ENCODE measurements at places on chromosomes 13 and 19.

DNA sequence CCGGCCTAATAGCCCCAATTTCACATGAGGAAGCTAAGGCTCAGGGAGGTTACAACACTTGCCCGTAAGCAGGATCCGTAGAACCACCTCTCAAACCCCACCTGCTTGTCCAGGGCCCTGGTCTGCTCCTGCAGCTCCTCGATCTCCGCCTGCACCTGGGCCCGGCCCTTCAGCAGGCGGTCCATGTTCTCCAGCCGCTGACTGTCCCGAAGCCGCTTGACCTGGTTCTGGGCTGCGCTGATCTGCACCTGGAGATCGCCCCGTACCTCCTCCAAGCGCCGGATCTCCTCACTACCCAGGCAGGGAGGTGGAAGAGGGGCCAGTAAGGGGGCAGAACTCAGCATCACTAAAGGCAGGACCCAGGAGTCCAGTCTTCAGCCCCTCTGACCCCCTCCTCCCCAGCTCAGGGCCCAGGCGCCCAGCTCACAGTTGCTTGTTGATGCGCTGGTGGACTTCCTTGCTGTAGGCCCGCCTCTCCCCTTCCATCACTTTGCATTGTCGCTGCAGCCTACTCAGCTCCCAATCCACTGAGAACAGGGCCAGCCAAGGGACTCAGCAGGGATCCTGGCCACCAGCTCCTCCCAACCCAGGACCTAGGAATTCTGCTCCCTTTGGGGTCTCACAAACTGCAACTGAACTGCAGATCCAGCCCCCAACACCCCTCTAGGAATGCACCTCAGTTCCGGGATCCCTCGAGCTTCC is 6.9 kb upstream of the EMP3 start:
- DNase-seq: no peak

DNA sequence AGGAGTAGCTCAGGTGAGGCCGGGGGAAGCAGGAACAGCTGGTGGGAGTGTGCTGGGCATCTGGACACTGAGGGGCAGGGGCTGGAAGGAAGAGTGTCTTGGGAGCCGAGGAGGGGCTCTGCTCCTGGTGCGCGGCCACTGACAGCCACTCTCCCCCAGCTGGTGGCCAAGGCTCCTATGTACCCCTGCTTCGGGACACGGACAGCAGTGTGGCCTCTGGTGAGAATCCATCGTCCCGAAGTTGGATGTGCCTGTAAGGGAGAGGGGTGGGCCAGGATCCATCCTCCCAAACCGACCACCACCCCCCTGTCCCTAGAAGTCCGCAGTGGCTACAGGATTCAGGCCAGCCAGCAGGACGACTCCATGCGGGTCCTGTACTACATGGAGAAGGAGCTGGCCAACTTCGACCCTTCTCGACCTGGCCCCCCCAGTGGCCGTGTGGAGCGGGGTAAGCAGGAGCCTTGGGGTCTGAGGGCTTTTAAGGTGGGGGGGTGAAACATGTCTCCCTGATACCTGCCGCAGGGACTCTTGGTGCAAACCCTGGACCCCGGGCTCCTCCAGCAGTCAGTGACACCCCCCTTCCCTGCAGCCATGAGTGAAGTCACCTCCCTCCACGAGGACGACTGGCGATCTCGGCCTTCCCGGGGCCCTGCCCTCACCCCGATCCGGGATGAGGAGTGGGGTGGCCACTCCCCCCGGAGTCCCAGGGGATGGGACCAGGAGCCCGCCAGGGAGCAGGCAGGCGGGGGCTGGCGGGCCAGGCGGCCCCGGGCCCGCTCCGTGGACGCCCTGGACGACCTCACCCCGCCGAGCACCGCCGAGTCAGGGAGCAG is 2.0 kb upstream of the USF2 start:
- DNase-seq: no peak

GRCh38 chr13:113343692-113343968 is 20.3 kb downstream of the GRTP1 start:
- no peak for DNase-seq

DNA sequence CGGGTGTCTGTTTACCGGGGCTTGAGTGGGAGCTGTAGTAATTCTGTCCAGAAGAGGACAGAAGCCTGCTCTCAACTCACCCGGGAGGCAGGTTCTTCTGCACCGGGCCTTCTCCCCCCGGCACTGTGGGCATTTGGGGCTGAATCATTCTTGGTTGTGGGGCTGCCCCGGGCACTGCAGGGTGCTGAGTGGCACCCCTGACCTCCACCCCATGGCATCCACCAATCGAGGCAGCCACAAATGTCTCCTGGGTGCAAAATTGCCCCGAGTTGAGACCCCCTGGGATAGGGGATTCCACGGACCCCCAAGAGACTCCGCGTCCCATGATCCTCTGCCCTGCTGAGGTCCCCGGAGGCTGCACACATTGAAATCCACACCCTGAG is 68.8 kb downstream of the GNG7 start:
- DNase-seq: no peak

DNA sequence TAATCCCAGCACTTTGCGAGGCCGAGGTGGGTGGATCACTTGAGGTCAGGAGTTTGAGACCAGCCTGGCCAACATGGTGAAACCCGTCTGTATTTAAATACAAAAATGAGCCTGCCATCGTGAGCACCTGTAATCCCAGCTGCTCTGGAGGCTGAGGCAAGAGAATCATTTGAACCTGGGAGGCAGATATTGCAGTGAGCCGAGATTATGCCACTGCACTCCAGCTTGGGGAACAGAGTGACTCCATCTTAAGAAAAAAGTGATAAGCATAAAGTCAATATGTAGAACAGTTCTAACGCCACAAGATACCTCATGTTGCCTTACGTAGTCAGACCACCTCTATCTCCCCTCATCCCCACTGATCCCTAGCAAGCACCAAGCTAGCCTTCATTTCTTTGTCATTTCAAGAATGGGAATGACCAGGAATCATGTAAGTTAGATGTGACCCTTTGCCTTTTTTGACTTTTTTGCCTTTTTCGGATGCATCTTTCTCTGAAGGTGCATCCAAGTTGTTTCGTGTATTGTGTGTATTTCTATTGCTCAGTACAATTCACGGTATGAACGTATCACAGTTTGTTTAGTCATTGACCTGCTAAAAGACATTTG is 6.4 kb downstream of the RPL21 start:
- DNase-seq: no peak

DNA sequence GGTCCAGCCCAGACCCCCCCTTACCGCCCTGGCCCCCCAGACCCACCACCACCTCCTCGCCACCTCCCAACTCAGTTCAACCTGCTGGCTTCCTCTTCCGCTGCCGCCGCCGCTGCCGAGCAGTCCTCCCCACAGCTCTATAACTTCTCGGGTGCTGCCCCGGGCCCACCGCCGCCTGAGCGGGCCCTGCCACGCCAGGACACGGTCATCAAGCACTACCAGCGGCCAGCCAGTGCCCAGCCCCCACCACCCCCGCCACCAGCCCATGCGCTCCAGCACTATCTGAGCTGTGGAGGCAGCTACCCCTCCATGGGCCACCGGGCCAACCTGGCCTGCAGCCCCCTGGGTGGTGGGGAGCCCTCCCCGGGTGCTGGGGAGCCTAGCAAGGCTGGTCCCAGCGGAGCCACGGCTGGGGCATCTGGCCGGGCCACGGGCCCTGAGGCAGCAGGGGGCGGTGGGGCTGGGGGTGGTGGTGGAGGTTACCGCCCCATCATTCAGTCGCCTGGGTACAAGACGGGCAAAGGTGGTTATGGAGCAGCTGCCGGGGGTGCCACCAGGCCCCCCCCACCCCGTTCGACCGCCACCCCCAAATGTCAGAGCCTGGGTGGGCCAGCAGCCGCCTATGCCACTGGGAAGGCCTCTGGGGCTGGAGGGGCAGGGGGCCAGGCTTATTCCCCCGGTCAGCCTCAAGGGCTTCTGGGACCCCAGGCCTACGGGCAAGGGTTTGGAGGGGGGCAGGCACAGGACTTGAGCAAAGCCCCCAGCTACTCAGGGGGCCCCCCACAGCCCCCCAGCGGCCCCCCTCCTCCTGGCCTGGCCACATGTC is 4.2 kb downstream of the PRR12 start:
- DNase-seq: no peak

DNA sequence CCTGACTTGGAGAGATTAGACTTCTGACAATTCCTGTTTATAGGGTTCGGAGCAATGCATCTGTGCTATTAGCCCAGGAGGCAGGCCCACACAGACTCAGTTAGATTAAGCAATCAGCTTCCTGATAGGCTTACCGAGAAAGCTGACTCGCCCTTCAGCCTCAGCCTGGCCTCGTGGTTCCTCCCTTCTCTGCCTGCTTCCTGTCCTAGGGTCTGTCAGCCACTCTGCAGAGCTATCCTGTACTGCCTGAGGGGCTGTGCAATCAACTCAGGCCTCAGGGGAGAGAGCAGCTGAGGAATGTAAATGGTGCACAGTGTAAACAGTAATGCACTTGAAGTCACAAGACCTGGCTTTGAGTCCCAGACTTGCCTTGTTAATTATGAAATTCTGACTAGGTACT is 30.7 kb downstream of the HTR2A start:
- DNase-seq: no peak

- no peak for DNase-seq
These were observed 552 bp upstream of the GRWD1 start for GRCh38 chr19:48445256-48445605.

- DNase-seq: no peak
These were observed 150.3 kb downstream of the SLITRK5 start for GRCh38 chr13:87821512-87821911.

DNA sequence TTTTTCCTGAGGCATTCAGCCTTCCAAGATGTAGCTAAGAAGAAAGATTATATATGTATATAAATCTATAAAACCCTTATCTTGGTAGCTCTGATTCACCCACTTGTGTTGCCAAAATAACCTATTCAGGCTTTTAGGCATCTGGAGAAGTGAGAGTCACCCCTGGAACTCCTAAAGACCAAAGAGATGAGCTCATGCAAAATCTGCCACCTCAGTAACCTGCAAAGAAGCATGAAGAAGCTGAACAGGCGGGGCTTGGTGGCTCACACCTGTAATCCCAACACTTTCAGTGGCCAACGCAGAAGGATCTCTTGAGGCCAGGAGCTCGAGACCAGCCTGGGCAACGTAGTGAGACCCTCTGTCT is 393.7 kb downstream of the FOXO1 start:
- DNase-seq: no peak

DNA sequence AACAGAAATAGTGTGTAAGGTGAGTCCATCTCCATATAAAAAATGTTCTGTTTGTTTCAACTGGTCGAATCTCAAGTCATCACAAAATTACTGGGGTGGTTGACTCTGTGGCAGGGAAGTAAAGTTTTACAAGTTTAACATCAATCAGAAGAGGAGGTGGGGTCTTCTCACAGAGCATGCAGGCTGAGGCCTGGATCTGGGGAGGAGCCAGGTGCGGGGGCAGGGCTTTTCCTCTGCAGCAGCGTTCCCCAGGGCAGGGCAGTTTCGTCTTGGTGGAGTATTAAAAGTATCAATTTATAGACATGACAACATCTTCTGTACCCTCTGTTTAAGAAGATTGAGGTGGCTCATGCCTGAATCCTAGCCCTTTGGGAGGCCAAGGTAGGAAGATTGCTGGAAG is 68.8 kb downstream of the SLC7A9 start:
- no peak for DNase-seq

GRCh38 chr19:7668842-7669241 is at the start of gene RETN:
RETN (plus strand) TSS chr19:7669049; CDS start chr19:7669327, 278 bp downstream.
- no peak for DNase-seq

DNA sequence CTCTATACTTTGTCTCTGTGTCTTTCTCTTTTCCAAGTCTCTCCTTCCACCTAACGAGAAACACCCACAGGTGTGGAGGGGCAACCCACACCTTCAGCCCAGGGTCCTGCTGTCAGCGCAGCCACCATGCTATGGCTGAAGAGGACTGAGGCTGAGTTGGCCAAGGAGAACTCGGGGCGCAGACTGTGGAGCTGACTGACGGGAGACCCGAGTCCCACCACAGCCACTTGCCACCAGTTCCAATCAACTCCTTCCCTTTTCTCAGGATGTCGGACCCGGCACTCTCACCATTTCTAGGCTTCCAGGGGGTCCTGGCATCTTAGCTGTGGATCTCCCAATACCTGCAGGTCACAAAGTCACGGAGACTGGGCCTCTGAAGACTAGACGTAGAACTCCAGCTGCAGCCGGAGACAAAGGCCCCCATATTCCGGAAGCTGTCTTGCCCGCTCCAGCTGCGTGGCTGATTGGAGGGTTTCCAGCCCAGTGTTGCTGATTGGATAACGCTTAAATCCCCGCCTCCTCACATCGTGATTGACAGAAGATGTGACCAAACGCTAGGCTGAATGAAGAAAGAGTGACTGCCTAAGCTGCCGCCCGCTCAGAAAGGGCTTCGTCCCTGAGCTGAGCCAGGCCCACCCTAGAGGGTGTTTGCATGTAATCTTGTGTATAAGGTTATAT is 63.6 kb downstream of the ZNF429 start:
- peak; percentile 46 for DNase-seq

- DNase-seq: no peak
These were observed 148.1 kb downstream of the DACH1 start for GRCh38 chr13:71718931-71719330.

GRCh38 chr13:26011996-26012821 is 39.6 kb downstream of the SHISA2 start:
- DNase-seq: peak; percentile 36

DNA sequence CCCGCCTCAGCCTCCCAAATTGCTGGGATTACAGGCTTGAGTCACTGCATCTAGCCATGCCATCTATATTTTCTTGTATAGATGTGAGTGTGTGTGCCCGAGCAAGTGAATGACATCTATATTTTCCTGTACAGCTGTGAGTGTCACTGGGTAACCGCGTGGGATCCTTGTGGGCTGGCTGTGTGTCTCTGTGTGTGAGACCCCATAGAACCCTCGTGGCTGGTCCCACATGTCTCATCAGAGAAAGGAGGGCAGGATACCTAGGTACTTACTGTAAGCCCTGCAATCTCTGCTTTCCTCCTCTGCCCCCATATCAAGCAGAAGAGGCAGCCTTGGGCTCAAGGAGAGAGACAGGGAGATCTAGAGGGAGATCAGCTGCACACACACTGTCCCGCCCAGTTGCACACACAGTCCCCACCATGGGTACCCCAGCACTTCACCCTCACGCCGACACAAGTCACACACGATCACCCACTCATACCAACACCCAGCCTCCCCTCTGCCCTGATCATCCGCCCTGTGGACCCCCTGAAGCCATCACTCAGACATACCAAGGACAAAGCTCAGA is 655 bp downstream of the DENND1C start:
- no peak for DNase-seq

DNA sequence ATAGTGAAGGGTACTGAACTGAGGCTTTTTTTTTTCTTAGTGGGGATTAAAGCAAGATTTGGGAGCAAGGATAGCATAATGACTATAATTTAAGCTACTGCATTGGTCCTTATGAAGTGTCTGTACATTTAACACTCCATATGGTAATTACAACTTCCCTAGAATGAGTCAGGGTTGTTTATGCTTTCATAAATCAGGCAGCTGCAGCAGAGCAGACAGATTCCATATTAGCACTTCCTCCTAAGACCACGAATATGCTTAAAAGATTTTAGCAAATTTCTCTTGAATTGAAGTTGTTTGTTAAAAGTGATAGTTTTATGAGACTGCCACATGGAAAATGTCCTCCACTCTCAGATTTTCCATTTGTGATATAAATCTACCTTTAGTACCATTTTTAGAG is 401.1 kb upstream of the SPRY2 start:
- no peak for DNase-seq
